ENCODE measurements at places on chromosomes 13 and 19. TPM values are rescaled to one million over a fixed set of nuclear protein-coding genes. Genes with fewer than 3 reads are reported as not detected.

MOB3A gene
- 39.8 TPM for total RNA-seq

AZU1 gene
- 0.25 TPM for total RNA-seq

DNA sequence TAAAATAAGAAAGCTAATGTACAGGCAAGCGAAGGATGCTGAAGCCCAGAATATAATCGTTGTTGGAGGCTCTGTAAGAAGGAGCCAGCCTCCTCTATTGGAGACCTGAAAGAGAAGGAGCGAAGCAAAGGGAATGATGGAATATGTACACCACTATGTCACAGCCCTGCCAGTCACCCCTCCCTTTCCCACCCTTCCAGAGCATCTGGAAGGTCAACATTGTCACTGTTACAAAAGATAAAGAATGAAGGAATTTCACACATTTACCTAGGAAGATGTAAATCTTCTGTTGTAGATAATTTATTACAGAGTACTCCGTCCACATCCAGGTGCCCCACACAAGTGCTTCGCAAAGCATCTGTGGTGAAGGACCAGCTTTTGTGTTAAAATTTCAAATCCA is 39.7 kb upstream of the SACS start:
- DNase-seq, result no peak

- DNase-seq, result no peak
Observed at GRCh38 chr19:48113190-48113917, 2.7 kb upstream of the PLA2G4C start.

- no peak for DNase-seq
Observed at GRCh38 chr13:75508002-75508548, 26.1 kb upstream of the TBC1D4 start.

- DNase-seq, result no peak
Observed at GRCh38 chr19:55398200-55398925, 9.2 kb downstream of the UBE2S start.

DNA sequence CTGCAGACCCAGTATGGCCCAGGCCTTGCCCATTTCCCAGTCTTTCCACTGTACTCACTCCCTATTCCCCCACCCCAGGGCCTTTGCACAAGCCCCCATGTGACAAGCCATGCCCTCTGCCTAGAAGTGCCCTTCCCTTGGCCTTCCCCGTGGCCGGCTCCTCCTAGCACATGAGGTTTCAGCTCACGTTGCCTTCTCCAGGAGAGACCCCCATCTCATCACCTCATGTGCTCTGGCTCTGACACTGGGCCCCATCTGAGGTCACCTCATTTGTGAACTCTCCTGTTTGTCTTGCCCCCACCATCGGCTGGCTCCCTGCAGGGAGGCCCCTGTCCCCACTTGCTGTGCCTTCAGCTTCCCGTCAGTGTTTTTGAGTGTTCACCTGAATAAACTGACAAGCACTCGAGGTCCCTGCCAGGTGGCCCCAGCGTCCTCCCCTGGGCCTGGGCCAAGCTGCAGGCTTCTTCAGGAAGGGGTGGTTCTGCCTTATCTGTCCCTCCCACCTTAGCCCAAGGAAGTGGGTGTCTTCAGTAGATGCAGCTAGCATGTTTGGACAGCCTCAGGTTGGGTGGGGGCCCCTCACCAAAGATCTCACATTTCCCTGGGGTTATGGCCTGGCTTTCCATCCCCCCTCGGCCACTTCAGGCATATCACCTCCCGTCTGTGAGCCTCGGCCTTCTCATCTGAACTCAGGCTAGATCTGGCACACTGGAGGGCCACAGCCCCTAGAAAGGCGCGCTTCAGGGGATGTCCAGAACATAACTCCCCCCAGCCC is 3.8 kb upstream of the SLC25A42 start:
- no peak for DNase-seq

DNA sequence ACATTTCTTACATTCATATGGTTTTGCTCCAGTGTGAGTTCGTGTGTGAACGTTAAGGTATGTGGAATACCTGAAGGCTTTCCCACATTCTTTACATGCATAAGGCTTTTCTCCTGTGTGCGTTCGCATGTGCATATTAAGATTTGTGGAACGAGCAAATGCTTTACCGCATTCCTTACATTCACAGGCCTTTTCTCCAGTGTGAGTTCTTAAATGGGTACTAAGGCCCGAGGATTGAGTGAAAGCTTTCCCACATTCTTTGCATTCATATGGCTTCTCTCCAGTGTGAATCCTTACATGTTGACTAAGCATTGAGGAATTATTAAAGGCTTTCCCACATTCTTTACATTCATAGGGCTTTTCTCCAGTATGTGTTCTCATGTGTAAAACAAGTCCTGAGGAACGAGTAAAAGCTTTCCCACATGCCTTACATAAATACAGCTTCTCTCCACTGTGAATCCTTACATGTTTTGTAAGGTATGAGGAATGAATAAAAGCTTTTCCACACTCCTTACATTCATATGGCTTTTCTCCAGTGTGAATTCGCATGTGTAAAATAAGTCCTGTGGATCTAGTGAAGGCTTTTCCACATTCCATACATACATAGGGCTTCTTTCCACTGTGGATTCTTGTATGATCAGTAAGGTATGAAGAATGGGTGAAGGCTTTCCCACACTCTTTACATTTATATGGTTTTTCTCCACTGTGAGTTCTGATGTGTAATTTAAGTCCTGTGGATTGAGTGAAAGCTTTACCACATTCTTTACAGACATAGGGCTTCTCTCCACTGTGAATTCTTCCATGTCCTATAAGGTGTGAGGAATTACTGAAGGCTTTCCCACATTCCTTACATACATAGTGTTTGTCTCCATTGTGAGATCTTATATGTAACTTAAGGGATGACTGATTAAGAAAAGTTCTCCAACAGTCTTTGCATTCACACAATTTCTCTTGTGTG is 10.7 kb downstream of the ZNF846 start:
- DNase-seq, result no peak

DNA sequence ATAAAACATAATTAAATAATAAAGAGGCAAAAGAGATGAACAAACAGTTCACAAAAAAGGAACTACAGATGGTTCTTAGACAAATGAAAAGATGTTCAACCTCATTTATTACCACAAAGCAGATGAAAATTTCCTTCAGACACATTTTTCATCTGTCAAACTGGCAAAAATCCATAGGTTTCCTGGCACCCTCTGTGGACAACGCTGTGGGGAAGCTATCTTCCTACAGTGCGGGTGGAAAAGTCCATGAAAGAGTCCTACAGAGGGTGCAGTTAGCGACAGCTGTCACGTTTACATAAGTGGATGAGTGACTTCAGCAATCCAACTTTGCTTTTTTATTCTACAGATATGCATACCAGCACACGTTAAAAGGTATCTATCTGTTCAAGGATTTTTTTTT is 30.3 kb upstream of the PDCD5 start:
- no peak for DNase-seq

DNA sequence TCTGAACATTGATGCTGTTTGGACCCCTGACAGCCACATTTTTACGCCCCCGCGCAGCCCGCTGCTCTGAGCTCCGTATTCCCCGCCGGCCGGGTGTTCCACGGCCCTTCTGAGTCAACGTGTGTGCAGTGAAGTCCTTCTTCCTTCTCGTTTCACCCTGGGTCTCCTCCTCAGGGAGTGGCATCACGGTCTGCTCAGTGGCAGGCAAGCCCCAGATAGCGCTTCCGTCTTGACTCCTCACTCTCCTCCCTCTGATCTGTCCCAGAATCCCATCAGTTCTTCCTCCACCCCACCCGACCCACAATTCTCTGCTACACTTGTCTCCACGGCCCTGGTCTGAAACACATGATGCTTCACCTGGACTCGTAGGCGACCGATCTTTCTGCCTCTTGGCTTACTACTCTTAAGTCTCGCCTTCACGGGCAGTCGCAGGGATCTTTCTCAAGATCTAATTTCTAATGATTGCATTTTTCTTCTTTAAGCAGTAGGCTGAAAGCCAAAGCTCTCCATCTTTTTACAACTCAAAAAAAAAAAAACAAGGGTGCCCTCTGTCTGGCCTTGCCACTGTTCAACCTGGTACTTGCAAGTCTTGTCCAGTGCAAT is 33.9 kb downstream of the CCNE1 start:
- DNase-seq, result peak; percentile 63

DNA sequence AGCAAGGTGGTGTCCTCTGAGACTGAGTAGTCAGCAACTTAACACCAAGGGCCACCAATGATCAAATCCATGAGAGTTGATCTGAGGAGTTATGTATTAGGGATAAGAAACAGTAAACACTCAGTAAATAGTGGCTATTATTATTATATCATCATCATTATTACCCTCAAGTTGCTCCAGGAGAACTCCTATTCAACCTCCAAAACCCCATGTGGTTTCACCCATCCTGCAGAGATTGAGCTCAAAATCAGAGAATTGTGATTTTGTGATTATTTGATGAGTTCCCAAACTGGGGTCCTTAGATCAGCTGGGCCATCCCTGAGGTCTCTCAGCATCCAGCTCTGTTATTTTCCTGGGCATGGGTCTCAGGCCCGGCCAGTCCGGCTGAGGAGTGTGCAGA is 3.5 kb upstream of the CGB7 start:
- no peak for DNase-seq

DNA sequence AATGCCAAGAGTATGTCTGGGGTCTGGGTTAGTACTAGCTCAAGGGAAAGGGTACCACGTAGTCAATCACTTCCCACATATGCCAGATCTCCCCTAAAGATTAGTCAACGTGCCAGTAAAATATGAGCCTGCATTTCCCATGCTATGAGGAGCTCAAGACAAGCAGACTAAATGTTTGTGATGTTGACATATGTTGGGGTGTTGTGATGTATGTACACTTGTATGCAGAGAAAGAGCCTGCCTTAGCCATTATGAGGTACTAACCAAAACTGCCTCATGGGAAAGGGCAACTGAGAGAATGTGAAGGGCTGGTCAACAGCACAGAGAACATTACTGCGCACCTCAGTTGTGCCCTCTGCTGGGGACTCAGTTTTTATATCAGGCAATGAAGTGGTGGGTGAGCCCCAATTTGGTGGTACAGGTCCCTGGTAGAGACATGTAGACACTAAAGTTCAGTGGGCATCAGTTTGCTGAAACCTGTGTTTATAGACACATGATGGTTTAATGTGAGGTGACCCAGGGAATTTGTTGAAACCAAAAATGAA is 287.0 kb downstream of the DCT start:
- DNase-seq, result peak; percentile 62

- DNase-seq, result peak; percentile 48
Observed at GRCh38 chr19:38003438-38004185, 96.6 kb downstream of the SIPA1L3 start.

All from mucosa of descending colon (tissue), 3 donors.